ENCODE measurements at places on chromosomes 2 and 18. TPM values are rescaled to one million over a fixed set of nuclear protein-coding genes. Genes with fewer than 3 reads are reported as not detected.

GRCh38 chr2:129726216-129726615 is 253.2 kb upstream of the RAB6C start:
- no peak for DNase-seq

Gene ZSWIM2
- not detected for total RNA-seq

Gene GPBAR1
- 3.2 TPM for total RNA-seq

Gene SEPTIN2
- 88.3 TPM for total RNA-seq

GRCh38 chr2:23707096-23707495 is 219.8 kb downstream of the ATAD2B start:
- no peak for DNase-seq

DNA sequence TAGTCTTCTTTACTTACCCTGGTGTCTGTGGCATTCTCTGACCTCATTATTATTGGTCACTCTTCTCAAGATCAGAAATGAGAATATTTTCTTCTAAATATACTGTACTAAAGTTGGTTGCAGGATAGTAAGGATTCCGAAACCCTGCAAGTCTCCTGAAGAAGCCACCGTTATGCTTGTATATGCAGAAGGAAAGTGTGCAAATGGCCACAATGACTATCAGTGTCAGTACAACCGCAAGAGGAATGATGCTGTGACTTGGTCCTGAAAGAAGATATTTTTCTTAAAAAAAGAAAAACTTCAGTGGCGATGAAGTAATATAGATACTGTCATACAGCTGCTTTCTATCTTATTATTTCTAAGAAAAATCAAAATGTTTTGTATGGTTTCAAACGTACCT is 120.7 kb downstream of the PLA2R1 start:
- no peak for DNase-seq
